Inflammatory macrophage (primary cell): ENCODE measurements at places on chromosomes 7 and 10.
A peak's percentile ranks its signal among the peaks of the same experiment; 100 is the strongest.

DNA sequence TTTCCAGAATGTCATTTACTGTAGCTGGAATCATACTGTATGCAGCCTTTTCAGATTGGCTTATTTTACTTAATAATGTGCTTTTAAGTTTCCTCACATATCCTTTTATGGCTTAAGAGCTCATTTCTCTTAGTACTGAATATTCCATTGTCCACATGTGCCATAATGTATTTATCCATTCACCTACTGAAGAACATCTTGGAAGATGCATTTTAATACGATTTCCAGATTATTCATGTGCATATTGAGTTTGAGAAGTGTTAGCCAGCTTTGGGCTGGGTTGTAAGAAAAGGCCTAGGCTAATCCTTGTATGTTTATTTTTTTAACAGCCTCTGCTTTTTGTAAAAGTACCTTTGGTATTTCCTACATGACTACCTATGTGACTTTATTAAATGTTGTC lies 109.3 kb upstream of the MDFIC start:
- DNase-seq = no peak

- no peak for DNase-seq
Observed at GRCh38 chr10:19421674-19422073, 373.1 kb downstream of the MALRD1 start.

DNA sequence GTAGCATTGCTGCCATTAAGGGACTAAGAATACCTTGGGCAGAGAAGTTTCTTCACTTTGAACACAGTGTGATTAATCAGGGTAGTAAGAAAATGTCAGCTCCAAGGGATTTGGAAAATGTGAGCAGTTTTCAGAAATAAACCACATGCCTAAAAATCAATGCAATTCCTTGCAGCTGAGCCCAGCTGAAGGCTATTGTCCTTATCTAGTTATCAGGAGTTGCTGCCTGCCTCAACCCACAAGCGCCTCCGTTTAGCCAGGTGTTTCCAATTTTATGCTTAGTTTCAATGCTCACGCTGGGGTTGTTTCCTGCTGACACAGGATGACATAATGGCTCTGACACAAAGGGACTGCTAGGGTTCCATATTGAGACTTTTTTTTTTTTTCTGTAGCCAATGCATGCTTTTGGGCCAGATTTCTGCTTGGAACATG lies 132.3 kb upstream of the ANK3 start:
- no peak for DNase-seq

GRCh38 chr10:103835096-103836050 lies 20.0 kb downstream of the SH3PXD2A start:
- peak; percentile 23 for DNase-seq

- DNase-seq = no peak
Observed at GRCh38 chr7:152633072-152633471, 42.9 kb downstream of the XRCC2 start.

GRCh38 chr7:99079104-99079503 lies 64.8 kb downstream of the SMURF1 start:
- peak; percentile 15 for DNase-seq

- no peak for DNase-seq
Observed at GRCh38 chr7:71705901-71706596, 574.1 kb downstream of the GALNT17 start.

DNA sequence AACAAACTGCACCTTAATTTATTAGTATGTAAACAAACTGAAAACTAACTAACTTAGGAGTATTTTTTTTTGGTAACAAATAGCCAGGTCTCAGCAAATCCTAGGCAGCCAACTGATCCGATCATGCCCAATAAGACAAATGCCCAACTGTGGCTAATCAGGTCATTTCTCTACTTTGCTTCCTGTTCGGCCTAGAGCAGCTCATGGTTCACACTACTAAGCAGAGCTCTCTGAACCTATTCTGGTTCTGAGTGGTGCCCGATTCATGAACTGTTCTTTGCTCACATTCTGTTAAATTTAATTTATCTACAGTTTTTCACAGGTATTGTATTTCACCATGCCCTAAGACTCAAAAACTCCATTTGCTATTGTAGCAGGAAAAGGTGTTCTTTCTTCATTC lies 55.1 kb downstream of the CCDC3 start:
- DNase-seq = no peak

- no peak for DNase-seq
Observed at GRCh38 chr7:157757776-157758467, 421.1 kb downstream of the DNAJB6 start.

- no peak for DNase-seq
Observed at GRCh38 chr7:43362652-43363034, 220.3 kb upstream of the STK17A start.

DNA sequence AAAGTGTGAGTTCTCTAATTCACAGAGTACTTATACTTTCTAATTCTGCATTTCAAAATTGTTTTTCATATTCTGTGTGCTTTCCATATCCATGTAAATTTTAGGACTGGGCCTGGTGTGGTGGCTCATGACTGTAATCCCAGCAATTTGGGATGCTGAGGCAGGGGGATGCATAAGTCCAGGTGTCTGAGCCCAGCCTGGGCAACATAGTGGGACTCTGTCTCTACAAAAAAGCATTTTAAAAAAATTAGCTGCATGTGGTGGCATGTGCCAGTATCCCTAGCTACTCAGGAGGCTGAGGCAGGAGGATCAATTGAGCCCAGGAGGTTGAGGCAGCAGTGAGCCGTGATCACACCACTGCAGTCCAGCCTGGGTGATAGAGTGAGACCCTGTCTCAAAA lies 382.6 kb upstream of the AKR1E2 start:
- DNase-seq = no peak

DNA sequence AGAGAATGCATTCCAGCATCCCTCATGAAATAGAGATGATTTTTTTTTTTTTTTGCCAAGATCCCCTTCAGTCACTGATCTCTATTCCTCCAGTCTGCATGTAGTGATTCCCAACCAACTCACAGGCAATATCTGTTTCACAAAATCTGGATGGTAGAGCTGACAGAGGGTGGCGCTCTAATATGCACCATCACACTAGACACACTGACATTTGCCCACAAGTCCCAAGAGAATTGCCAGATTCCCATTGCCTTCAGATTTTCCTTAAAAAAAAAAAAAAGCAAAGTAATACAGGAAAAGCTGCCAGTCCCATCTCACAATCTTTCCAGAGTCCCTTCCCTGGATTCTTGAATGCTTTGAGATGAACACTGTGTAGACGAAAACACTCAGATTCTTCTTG lies 301.0 kb downstream of the SORCS1 start:
- no peak for DNase-seq

DNA sequence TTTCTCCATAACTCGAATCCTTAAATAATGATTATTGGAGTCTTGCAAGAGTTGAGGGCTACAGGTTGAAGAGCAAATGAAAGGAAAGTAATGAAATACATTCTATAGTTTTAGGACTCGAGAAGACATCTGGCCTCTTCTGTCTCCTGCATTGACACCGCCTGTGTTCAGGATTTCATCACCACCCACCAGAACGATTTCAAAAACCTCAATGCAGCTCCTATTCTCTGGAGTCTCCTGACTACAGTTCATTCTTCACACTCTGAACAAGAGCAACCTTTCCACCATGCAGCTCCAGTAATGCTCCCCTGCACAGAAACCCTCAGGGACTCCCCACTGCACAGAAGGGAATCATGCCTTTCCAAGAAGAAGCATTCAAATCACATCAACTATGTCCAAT lies 5.5 kb downstream of the IL15RA start:
- peak; percentile 8 for DNase-seq

GRCh38 chr7:31363051-31363450 lies 22.5 kb upstream of the NEUROD6 start:
- no peak for DNase-seq

- DNase-seq = no peak
Observed at GRCh38 chr7:136030330-136030729, 53.2 kb upstream of the MTPN start.

DNA sequence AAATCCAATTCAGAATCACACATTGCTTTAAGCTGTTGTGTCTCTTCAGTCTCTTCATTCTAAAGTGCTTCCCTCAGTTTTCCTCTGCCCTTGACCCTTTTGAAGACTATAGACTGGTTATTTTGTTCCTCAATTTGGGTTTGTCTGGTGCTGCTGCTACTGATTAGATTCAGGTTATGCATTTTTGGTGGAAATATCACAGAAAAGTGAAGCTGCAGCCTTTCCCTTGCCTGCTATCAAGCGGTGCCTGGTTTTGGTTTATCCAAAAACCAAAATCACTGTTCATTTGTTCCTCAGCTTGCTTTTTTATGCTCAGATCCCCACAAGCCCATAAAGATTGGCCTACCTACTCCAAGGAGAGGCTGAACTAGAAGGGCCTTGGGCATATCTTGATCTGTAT lies 55.2 kb downstream of the ELMO1 start:
- no peak for DNase-seq

DNA sequence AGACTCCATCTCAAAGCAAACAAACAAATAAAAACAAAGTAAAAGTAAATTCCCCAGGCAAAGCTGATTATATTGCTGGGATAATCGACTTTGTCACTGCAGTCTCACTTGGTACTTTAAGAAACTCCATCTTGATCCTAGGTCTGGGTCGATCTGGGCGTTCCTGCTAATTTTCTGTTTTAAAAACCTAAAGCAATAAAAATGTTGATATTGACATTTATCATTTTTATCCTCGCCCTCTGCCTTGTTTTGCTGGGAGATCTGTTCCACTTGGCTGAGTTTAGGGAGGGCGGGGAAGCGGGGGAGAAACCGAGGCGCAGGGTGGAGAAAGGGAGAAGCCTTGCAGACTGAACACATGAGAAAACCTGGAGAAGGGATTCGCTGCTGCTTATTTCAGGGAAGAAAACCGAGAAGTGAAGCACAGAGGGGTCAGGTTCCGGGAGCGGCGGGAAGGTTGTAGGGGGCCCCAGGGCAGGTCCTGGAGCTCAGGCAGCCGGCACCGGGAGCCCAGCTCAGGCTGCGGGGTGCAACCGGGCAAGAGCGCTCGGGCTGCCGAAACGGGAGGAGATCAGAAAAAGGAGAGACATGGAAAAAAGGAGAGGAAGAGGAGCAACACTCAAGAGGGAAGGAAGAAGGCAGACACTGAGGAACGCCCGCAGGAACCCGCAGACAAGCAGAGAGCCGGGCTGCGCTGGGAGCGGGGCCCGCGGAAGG lies 27.3 kb upstream of the KMT2C start:
- peak; percentile 53 for DNase-seq

DNA sequence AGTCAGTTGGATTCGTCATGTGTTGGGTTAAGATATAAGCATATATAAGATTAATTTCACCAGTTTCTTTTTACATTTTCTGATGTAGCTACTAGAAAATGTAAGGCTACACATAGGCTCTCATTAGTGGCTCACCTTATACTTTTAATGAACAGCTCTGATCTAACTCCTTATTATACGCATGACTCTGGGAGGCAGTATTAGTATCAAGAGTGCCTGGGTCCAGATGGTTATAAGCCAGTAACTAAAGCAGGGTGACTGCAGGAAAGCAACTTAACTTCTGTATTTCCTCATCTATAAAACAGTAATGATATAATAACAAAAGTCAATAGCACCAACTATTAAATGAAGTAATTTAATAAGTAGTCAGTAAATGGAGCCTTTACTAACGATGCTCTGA lies 1.4 kb upstream of the ELMO1 start:
- DNase-seq = no peak

- no peak for DNase-seq
Observed at GRCh38 chr10:133035952-133036351, 51.8 kb upstream of the ADGRA1 start.

GRCh38 chr10:31908157-31908556 lies 20.5 kb downstream of the ARHGAP12 start:
- DNase-seq = no peak

DNA sequence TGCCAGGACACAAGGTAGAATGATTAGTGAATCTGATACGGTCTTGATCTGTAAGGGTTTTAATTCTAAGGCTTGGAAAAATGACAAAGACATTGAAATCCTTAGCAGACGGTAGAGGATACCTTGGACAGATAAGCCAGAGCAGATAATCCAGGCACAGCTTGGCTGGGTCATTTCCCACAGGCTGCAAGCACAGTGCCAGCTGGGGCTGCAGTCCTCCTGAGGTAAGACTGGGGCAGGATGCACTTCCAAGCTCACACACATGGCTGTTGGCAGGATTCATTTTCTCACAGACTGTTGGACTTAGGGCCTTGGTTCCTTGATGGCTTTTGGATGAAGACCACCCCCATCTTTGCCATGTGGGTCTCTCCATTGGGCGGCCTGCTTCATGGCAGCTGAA lies 63.2 kb upstream of the BMPER start:
- DNase-seq = no peak

DNA sequence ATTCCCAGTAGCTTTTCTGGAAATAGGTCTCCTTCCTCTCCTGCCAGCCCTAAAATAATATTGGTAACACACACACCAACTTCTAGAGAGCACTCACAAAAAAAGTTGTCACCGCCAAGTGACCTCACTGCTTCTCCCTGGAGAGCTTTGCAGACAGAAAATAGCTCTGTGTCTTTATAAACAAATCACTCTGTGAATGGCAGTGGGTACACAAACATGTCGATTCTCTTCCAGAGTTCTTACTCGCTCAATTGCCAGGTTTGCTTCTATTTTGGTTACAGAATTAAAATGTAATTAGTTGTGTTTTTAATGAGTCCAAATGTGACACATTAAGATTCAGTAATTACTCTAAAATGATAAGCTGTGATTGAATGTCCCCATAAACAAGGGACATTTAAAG lies 649.2 kb upstream of the C7orf33 start:
- DNase-seq = no peak

DNA sequence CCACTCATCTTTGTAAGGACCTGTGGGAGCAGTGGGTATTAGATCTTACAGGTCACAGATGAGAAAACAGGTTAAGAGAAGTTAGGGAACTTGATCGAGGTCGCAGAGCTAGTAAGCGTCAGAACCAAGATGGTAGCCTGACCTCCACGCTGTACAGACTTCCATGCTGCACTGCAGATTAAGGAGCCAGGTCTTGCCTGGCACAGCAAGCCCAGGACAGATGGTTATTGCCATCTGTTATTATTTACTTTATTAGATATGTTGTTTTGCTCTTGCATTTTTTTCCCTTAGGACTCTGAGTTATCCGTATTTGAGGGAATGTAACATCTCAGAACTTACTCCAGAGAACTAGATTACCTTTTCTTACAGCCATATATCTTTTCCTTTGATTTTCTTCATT lies 147.2 kb downstream of the NSUN6 start:
- DNase-seq = no peak

- no peak for DNase-seq
Observed at GRCh38 chr10:34742456-34742855, 72.6 kb downstream of the PARD3 start.

- no peak for DNase-seq
Observed at GRCh38 chr7:34837316-34837715, 179.3 kb downstream of the NPSR1 start.

DNA sequence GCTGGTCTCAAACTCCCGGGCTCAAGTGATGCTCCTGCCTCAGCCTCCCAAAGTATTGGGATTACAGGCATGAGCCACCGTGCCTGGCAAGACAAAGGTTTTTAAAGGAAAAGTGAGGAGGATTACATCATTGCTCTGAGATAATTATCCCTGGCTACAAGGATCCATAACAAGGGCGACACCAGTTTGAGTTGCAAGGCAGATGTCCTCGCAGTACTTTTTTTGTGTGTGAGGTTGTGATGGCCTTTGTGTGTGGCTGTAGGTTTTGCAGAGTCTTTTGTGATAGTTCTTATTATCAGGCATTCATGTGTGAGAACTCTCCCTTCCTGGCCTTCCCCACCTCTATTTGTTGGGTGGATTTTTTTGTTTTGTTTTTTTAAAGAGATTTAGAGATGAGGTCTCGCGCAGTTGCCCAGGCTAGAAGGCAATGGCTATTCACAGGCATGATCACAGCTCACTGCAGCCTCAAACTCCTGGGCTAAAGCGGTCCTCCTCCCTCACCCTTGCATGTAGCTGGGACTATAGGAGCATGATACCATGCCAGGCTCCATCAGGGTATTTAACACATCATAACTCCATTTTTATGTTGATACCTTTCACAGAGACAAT lies 10.0 kb downstream of the BTBD16 start:
- DNase-seq = no peak
